ENCODE measurements at places on chromosomes 11 and 22.

DNA sequence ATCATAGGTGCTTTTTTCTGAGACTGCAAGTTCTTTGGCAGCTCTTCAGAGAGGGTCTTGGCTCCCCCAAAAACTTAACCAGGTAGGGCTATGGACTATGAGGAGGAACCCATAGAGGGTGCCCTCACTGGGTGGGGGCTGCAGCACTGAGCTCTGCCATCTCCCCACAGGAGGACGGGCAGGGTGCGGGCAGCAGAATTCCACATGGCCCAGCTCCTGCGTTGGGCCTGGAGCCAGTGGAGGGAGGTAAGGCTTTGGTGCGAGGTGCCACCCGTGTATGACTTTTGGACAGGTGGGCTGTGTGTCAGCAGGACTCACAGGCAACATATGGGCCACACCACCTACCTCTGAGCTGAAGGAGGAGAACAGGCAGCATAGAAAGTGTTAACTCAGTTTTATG, 58.4 kb downstream of the PISD start:
- DNase-seq, result no peak

DNA sequence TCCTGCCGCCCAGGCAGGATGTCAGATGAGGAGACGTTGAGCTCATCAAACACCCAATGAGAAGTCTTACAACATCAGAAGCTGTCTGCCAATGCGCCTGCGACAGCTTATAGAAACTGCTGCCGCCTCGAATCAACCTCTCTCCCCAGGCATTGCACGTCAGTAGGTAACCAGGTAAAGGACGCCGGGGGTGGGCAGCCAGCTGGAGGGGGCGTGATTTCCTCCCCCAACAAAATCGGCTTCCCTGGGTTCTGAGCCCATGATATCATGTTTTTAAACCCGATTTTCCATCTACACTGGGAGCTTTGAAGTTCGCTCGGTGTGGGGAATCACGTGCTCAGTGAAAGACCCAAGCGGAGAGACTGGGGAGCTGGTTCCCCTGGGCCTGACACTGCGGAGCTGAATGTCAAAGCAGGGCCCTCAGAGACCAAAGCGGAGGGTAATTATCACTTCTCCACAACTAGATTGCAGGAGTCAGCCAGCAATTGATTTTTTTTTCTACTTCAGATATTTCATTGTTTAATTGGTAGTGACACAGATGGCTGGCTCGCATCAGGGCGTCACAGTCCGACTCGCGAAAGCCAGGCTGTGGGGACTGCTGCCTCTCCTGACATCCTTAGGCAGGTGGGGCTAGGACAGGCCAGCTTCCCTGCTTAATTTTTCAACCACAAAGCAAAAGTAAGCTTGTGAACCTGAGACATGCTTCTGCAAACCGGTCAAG, 15.4 kb downstream of the FAM83F start:
- DNase-seq, result peak; percentile 61

DNA sequence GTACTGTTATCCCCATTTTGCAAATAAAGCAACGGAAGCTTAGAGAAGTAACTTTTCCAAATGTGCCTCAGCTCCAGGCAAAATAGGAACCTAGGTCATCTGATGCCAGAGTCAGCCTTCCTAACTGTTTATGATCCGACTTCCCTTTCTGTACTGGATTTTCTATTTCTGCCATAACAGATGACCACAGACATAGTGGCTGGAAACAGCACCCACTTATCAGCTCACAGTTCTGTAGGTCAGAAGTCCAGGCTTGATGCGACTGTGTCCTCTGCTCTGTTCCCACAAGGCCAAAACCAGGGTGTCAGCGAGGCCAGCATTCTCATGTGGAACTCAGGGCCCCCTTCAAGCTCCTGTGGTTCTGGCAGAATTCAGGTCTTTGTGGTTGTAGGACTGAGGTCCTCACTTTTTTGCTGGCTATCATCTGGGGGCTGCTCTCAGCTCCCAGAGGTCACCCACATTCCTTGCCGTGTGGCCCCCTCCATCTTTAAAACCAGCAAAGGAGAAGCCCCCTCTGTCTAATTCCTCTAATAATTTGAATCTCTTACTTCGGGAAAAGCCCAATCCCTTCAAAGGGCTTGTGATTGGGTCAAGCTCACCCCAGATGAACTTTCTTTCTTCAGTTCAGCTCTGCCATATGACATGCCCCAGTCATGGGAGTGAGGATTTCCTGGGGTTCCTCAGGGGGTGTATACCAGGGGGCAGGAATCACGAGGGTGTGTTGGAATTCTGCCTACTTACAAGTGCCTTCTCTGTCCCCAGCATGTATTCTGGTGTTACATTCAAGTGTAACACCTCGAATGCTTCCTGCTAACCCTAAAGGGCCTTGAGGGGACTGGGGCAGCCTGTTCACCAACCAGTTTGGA, 15.3 kb downstream of the KCNJ5 start:
- DNase-seq, result no peak

- DNase-seq, result no peak
Observed at GRCh38 chr22:28956506-28956905, 73.1 kb downstream of the ZNRF3 start.

DNA sequence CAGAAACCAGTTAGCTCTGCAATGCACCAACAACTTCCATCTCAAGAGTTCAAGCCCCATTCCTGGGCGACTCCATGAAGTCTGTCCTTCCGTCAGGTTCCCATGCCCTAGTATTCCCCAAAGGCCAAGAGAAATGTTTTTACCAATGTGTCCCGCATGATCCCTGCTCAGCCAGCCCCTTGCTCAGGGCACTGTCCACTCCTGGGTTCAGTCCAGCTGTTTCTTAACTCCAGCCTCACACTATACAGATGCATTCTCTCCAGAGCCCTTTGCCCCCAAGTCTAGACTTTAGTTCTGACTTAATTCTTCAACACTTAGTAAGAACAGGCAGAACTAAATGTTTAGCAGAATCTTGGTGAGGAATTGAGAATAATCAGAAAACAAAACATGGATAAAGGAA, 497.5 kb downstream of the SOX6 start:
- DNase-seq, result no peak

- DNase-seq, result no peak
Observed at GRCh38 chr11:14388352-14388751, 29.4 kb upstream of the RRAS2 start.

DNA sequence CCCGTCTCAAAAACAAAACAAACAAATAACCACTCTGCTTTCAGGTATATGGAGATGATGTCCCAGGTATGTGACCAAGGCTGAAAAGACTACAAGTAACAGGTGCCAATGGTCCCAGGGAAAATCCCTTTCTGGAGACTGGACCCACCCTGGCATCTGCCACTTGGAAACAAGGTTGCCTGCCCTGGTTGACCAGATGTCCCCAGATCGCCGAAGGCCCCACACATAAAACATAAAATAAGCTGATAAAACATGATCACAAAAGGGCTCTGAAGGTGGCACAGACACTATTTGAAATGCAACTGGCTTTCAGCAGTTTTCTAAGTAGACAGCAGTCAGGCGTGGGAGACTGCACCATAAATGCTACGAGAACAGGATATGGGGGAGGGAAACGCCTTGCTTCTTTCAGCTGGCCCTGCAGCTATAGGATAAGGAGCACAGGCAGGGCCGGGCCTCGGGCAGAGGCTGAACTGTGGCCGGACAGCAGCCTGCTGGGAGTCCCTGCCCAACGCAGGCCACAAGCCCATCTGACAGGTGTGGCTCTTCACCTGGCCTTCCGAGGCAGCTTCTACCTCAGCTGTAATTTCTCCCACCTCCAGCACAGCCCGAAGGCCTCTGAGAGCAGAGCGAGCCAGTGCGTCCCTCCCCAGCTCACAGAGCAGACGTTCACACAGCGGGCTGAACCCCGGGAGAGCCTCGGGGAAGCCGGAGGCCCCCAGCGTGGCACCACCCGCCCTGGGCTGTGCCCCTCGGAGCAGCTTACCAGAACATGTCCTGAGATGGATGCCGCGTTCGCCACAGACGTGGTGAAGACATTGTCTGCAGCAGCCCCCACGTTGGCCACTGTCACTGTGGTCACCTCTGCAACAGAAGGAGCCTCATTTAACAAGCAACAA, 4.0 kb downstream of the DEAF1 start:
- no peak for DNase-seq

GRCh38 chr11:83459798-83460197, 173.6 kb upstream of the CCDC90B start:
- DNase-seq, result no peak

GRCh38 chr22:48870436-48870835, 957.2 kb downstream of the BRD1 start:
- DNase-seq, result no peak

Measured in NCI-H82 (cell line).